ENCODE measurements at places on chromosomes 11 and 22.

DNA sequence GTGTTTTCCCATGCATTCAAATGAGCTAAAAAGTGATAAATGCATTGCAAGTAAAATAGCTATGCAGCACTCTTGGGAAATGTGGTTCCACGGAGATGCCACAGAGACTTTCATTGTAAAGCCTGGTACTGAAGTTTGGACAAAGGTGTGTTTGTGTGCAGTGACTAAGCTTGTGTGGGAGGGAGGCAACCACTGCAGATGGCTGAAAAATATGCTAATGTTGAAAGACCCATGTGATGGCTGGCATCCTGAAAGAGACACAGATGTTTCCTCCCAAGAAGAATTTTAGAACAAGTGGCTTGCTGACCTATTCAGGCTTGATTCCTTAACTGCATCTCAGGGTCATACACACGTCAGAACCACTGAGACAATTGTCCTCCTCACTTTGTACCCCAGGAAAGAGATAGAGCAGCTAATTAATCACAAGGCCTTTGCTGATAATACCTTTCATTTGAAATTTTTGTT lies 73.8 kb downstream of the FAM76B start:
- DNase-seq = no peak

DNA sequence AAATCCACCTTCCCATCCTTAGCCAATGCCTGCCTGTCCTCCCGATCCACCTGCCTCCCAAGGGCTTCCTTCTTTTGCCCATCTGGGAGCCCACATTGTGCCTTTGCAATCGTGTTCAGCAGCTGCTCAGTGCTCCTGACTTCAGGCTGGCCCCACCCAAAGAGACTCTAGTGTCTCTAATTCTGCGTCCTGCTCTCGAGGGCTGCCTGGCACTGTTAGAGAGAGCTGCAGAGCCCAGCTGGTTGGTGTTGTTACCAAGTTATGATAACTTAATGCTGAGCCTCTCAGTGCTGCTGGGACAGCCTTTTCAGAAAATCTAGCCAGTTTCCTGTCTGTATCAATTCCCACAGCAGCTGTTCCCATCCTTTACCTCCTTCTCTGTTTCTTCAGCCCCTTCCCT lies 69.1 kb downstream of the MICAL2 start:
- DNase-seq = no peak

GRCh38 chr11:101478587-101479369 lies 105.0 kb downstream of the TRPC6 start:
- no peak for DNase-seq

DNA sequence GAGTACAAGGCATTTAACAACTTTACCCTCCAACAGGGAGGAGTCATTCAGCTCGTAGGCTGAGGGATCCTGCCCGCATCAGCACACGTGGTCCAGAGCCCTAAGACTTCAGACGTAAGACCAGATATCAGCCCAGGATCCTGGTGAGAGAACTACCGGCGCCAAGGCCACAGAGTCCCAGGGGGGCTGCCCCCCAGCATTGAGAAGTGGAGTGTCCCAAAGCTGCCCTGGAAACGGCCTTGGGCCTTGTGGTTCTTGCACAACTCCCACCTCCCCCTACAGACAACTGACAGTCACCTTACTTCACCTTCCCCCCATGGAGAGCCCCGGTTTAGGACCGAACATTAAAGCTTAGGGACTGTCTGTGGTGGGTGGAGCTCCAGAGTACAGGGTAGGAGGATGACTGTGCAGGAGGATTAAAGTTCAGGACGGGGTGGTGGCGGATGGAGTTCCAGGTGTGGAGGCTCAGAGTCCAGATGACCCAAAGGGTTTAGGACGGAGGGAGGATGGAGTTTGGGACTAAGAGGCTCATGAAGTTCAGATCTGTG lies 1.0 kb downstream of the C11orf91 start:
- peak; percentile 45 for DNase-seq

DNA sequence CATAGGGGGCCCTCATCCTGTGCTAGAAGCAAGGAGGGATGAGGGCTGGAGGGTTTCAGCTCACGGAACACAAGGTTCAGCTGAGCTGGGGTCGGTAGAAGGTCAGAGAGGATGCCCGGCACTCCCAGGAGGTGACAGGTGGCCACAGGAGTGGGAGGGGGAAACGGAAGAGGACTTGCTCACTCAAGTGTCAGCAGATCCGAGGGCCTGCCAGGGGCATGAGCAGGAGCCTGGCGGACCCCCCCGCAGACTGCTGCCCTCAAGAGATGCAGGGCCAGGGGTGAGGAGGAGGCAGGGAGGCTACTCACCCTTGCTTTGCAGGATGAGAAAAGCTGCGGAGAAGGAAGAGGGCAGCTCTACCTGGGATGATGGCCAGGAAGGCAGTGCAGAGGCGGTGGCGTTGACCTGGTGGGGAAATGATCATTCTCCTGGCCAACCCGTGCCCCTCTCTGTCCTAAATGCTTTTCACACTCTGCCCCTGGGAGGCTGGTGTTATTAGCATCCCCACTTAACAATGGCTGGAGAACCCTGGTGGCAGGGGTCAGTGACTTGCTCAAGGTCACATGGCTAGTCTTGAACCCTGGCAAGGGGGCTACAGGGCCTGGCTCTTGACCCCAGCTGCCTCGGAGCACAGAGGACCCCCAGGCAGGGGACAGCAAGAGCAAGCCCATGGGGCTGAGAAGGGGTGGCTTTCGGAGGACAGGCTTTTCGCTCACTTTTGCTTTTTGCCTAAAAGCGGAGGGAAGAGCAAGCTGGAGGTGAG lies 30.1 kb upstream of the CSNK1E start:
- no peak for DNase-seq

DNA sequence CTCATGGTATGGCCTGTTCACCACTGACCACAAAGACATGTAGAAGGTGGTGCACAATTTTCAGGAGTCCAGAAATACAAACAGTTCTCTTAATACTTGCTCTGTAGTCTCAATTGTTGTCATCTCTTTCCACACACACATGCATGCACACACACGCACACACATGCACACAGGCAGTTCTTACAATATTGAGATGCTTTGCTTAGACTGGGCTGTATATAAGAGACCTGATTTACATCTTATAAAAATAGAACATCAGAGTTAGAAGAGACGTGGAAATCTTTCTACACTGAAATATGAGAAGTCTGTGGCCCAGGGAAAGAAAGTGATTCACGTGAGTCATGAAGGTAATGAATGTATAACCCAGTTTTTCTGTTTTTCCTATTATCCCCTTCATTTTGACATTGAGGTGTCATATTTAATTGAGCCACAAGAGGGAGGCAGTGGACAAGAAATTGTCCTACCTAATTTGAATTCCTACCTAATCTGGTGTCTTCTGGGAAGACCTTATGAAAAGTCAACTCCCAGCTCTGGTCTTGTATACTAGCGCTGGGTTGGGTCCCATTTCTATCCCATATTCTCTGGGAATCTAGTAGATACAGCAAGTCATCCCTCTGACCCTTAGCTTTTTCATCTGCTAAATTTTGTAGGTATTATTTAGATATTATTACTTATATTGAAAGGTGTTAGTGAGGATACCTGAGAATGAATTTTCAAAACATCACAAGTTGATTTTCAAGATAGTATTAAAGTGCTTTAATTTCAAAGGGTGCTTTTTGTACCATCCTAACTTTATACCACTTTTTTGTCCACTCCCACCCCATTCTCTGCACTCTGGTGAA lies 14.9 kb upstream of the MS4A4A start:
- peak; percentile 39 for DNase-seq

DNA sequence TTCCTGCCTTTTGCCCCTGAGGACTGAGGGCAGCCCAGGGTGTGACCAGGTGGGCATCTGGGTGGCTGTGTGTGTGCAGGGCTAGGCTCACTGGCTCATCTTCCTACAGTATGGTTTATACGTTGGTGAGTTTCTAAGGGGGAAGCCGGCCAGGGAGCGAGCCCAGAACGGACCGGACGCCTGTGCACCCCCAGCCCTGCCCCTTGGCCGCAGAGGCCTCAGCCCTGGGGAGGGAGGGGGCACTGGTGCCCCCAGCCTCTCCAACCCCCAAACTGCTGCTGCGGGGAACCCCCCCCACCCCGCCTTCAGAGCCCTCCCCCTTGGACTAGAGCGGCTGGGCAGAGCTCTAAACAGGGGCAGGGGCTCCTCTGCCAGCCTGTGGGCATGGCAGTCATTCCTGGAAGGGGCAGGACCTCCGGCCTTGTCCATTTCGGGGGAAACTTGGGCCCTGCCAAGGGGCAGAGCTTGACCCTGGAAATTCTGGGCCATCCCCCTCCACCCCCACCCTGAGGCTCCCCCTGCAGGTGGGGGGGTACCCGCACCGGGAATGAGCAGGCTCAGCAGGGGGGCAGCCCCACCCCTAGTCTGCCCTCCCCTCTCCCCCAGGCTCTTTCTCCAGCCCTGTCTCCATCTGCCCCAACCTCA lies 5.4 kb downstream of the YIF1A start:
- DNase-seq = no peak

DNA sequence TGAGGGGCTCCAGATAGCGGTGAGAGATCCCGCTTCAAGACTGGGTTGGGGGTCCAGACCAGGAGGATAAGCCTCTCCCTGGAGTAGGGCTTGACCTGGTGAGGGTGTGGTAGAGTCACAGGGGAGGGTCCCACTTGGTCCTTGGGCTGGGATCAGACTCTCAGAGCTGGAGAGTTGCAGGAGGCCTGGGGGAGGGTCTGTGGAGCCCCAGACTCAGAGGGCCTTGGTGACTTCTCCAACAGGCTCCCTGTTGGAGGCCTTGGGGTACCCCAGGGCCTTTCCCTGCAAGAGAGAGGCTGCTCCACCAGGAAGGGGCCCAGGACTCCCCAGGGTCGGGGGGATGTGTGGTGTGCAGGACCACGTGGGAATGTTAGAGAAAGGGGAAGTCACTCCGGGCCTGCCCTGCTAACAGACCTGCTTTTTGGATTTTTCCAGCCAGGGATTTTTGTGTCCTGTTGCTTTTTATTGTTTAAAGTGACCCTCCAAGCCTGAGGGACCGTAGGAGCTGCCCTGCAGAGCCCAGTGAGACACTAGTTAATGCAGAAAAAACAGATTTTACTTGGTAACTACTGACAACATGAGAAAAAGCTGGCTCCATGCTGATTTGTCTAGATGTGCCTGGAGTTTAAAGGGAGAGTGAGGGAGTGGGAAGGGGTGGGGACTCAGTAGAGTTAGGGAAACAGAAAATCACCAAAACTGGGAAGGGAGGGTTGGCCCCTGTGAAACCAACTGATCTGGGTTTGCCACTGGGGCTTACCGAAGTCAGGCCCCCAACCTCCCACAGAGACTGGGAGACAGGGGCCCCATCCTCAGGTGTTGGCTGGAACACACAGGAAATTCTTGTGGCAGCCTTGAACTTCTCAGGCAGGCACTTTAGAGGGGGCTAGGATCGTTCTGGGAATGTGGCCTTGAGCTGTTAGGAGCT lies 801 bp upstream of the TXNRD2 start:
- DNase-seq = no peak

GRCh38 chr11:93727985-93728791 lies 13.1 kb downstream of the TAF1D start:
- DNase-seq = no peak

- peak; percentile 67 for DNase-seq
These were observed 725 bp downstream of the KDM2A start for GRCh38 chr11:67119585-67120391.

- no peak for DNase-seq
These were observed 9.4 kb upstream of the IGF2 start for GRCh38 chr11:2148595-2148994.

DNA sequence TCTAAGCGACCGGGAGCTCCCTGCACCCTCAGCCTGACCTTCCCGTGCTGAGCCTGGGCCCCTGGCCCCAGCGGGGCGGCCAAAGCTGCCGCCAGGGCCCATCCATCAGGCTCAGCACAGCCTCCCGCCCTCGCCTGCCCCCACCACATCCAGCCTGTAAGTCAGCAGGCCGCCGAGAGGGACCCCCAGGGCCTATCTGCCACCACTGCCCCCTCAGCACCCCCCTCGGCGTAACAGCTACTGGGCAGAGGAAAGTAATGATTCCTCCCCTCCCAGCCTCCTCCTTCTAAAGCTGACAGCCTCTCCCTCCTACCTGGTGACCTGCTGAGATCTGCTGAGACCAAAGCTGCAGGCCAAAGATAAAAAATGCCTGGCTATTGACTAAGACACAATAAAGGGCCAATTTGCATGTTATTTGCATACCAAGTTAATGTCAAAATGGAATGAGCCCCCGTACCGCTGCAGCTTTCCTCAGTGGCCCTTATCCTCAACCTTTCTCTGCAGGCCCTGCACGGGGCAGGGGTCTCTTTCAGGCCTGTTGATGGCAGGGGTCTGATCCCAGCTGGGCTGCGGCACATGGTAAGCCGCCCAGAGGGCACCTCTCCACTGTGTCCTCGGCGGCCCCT lies 51.6 kb downstream of the RPUSD4 start:
- DNase-seq = no peak

GRCh38 chr11:107501713-107502112 lies 44.1 kb upstream of the CWF19L2 start:
- DNase-seq = no peak

GRCh38 chr11:132914600-132914999 lies 617.7 kb downstream of the OPCML start:
- no peak for DNase-seq

DNA sequence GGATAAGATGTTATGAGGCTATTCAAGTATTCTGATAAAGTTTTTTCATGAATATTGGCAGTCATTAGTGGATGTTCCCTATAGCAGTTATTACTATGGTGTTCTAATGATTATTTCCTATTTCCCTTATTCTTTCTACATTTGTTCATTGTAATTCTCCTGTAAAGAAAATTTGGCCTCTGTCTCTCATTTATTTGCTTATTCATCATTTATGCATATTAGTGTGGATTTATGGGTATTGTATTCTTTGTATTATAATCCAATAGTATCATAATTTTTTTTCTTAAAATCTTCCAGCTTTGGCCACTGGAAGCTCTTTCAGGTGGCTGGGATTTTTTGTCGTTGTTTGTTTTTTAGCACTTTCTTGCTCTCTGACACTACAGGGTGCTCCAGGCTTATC lies 47.3 kb downstream of the JAM3 start:
- no peak for DNase-seq

- DNase-seq = peak; percentile 46
These were observed 22.6 kb upstream of the RCN1 start for GRCh38 chr11:32068134-32068870.

DNA sequence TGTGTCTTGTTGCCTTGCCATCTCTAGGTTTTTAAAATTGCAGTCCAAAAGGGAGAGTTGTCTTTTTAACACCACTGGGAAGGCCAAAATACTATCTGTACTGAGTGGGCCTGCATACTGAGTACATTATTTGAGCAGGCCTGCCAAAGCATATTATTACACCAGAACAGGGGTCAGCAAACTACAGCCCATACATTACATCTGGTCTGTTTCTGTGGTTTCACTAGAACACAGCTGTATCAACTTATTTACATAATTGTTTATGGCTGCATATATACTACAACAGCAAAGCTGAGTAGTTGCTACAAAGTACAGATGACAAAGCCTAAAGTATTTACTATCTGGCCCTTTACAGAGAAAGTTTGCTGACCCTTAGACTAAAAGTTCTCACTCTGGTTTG lies 74.0 kb downstream of the USP35 start:
- DNase-seq = no peak

DNA sequence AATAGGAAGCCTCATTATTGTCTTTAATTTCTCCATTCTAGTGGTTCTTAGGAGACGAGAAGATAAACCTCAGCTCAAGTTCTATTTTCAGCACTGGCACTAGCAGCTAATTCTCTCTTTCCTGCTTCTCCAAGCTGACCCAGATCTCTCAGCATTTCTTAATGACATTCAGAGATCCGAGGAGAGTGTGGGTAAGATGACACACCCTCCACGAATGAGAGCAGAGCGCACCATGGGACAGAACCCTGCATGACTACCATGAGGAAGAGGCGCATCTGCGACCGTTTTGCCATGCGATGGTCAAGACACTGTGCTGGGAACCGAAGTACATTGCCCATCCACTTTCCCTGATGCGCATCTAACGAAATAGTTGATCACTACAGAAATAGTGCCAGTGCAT lies 241.8 kb downstream of the LARGE1 start:
- no peak for DNase-seq
